NCI-H748 treated with DMSO at 0.1 percent for 48 hours (cell line): ENCODE measurements at places on chromosomes 7 and 10.

DNA sequence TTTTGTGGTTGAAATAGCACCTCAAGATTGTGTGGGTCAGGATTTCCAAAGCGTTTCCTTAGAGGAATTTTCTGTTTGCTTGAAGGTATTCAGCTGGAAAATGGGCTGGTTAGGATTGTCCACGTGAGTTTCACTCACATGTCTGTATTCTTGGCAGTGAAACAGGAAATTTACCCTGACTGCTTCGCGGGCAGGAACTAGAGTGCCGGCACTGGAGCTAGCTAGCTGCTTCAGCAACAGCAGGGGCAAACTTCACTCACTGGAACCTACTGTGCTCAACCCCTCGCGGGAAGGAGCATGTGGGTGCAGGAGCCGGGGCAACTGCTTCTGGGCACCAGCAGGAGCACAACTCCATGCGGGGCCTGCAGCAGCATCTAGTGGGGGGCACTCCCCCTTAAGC lies 38.0 kb upstream of the RTKN2 start:
- DNase-seq, result no peak

- DNase-seq, result no peak
Observed at GRCh38 chr10:117790179-117790578, 247.6 kb downstream of the EMX2 start.

GRCh38 chr10:60203993-60204618 lies 185.6 kb downstream of the ANK3 start:
- DNase-seq, result no peak

DNA sequence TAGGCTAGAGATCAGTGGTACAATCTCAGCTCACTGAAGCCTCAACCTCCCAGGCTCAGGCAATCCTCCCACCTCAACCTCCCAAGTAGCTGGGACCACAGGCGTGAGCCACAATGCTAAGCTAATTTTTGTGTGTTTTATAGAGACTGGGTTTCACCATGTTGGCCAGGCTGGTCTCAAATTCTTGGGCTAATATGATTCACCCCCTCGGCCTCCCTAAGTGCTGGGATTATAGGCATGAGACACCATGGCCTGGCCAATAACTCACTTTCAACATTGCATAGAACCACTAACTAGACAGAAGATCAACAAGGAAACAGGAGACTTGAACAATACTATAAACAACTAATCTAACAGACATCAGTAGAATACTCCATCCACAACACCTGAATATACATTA lies 191.7 kb downstream of the LRRN3 start:
- DNase-seq, result no peak

DNA sequence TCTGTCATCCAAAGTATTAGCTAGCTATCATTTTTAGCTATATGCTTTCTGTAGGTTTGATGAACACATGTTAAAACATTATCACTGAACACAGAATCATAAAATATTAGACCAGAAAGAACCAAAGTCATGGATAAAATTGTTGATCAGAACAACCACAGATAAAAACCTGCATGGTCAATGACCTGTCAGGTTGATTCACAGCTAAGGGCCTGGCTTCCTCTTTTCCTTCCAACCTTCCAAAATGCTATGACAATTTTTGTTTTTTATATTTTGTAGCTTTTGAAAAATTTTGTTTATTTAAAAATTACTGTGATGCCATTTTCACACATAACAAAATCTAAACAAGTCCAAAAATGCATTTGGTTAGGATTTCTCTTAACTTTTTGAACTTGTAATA lies 444.4 kb upstream of the CHRM2 start:
- no peak for DNase-seq

GRCh38 chr7:131455546-131455945 lies 100.9 kb downstream of the PODXL start:
- no peak for DNase-seq

- no peak for DNase-seq
Observed at GRCh38 chr10:60086421-60086820, 180.1 kb upstream of the CCDC6 start.

- DNase-seq, result no peak
Observed at GRCh38 chr10:13913897-13914296, 327.1 kb downstream of the PRPF18 start.

DNA sequence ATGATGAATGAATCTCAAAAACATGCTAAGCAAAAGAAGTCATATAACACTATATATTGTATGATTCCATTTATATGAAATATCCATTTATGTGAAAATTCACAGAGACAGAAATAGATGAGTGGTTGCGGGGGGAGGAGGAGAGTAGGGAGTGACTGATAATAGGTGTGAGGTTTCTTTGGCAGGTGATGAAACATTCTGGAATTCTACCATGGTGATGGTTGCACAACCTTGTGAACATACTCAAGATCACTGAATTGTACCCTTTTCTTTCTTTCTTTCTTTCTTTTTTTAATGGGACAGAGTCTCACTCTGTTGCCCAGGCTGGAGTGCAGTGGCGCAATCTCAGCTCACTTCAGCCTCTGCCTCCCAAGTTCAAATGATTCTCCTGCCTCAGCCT lies 10.7 kb downstream of the SVOPL start:
- no peak for DNase-seq

DNA sequence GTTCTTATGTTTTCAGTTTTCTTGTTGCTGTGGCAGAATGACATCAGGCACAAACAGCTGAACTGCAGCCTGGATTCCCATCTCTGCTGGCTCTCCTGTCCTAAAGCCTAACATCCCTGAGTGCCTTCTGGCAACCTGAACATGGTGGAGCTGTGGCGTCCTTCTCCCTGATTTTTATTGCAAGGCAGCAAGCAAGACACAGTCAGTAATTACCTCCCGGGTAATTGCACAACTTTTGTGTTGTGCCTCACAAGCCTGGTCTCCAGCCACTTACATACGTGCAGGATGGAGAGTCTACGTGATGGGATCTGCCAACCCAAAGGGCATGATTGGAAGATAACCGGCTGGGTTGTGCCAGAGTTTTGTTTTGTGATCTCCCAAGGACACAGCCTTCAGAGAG lies 116.1 kb upstream of the PARD3 start:
- DNase-seq, result no peak

GRCh38 chr10:126242397-126243260 lies 145.6 kb downstream of the ADAM12 start:
- no peak for DNase-seq

- no peak for DNase-seq
Observed at GRCh38 chr10:93028883-93029282, 31.7 kb upstream of the CYP26C1 start.

DNA sequence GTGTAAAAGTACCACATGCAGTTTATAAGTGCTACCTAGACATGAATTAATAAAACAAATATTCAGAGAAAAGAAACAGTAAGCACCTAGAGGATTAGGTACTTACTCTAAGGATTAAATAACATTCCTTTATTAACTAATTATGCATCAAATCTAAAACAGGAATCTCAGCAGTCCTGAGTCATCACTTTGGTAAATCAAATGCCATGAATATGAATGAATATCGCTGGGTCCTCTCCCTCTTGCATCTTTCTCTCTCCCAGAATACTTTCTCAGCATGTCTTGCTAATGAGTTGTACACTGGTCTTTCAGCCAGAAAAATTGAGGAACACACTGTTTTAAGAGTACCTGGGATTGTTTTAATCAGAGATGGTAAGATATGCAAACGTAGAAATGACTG lies 225.5 kb upstream of the NFE2L3 start:
- DNase-seq, result no peak

- no peak for DNase-seq
Observed at GRCh38 chr7:15123901-15124300, 221.3 kb upstream of the DGKB start.

GRCh38 chr7:42573881-42574672 lies 337.1 kb upstream of the GLI3 start:
- DNase-seq, result no peak
